ENCODE measurements at places on chromosomes 11 and 22.
A peak's percentile ranks its signal among the peaks of the same experiment; 100 is the strongest.

DNA sequence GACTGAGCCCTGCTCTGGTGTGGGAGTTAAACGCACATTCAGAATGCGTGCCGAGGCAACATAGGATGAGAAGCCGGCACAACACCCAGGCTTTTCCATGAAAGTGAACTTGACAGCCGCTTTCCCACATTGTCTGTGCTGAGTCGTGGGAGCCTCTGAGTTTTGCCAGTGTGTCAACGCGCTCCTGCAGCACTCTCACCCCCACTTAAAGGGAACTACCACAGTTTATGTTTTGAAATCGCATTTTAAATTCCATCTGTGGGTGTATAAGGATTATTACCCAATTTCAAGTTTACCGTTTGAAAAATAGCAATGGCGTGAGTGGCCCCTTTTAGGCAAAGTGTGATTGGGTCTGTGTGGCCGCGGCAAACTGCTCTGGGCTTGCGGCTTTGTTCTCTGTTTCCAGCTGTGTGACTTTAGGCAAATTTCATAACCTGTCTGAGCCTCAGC lies 81.5 kb downstream of the FBLN1 start:
- no peak for DNase-seq

DNA sequence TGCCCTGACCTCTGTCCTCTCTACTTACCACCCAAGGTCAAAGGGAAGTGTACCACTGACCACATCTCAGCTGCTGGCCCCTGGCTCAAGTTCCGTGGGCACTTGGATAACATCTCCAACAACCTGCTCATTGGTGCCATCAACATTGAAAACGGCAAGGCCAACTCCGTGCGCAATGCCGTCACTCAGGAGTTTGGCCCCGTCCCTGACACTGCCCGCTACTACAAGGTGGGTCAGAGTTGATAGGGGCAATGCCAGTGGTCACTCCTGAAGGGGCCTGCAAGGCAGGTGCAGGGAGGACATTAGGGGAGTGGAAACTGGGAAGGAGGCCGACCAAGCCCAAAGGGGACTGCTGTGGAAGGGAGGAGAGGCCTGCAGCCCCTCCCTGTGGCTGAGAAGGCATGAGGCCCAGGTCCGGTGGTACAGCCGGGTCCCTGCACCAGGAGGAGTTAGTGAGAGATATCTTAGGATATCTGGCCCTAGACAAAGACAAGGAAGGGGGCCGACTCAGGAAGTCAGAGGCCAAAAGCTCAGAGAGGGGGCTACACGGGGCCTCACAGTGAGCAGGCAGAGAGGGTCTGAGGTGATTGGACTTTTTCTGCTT lies 17.9 kb downstream of the POLR3H start:
- no peak for DNase-seq

GRCh38 chr11:120448240-120448639 lies 63.3 kb upstream of the GRIK4 start:
- DNase-seq: no peak

DNA sequence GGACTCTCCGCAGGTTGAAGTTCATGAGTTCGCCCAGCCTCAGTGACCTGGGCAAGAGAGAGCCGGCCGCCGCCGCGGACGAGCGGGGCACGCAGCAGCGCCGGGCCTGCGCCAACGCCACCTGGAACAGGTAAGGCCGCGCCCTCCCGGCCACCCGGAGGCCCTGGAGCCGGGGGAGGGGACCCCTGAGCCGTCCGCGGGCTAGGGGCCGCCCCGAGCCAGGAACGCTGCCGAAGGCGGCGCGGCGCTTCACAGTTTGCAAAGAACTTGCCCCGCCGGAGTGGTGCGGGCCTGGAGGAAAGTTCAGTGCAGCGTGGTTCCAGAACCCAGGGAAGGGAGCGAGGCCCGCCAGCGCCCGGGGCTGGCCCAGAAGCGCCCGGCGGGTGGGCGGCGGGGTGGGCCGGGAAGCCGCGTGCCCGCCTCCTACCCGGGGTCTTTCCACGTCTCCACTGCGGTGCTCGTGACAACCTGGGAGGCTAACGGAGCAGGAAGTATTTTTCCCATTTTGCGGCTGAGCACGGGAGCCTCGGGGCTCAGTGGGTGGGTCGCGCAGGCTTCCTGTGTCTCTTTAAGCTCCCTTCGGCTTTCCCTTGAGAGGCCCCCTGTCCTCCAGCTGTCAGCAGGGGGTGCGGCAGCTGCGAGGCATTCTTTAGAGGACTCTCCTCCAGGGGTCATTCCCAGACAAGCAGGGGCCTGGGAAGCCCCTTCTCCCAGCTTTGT lies 635 bp downstream of the PRR5 start:
- peak; percentile 86 for DNase-seq

DNA sequence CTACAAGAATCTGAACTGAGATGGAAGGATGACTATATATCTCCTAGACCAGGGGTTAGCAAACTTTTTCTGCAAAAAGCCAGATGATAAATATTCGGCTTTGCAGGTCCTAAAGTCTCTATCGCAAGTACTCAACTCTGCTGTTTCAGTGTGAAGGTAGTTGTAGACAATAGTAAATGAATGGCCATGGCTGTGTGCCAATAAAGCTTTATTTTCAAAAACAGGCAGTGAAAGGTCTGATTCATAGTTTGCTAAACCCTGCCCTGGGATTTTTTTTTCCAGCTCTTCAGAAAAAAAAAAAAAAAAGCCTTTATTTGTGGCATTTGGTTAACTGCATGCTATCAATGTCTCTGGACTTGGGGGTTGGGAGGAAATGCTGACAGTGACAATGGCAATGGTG lies 37.5 kb downstream of the FAM227A start:
- no peak for DNase-seq

- no peak for DNase-seq
Measured at GRCh38 chr11:64088162-64089026, 52.7 kb downstream of the FLRT1 start.

DNA sequence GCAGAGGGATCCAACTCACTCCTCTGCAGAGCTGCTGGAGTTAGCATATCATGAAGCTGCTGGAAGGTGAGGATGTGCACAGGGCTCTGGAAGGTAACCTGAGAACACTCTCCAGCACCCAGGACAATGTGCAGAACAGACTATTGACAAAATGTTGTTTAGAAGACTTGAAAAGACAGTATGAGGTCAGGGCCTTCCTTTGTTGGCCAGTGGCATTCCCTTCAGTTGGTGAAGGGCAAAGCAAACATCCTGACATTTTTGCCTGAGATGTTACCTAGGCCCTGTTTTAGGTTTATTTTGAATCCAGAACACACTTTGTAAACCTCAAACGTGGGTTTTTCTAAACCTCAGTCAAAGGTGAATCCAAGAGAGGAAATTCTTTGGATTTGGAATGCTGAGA lies 67.8 kb downstream of the DEPDC5 start:
- DNase-seq: no peak

DNA sequence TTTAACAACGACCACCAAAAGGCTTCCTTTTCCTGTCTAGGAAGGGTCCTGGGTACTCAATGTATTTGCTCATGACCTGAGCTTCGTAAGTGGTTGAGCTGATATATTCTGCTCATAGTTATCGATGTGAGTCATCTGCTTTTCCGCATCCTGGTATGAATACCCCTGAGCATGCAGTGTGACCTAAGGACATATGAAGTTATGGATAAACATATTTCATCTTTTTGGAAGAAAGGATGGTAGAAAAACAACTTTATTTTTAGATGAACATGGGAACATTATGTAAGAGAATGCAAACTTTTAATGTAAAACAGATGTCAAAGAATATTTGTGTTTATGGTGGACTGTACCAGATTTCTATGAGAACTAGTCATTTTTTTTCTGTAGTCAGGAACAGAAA lies 28.4 kb downstream of the TRPC6 start:
- peak; percentile 17 for DNase-seq

- DNase-seq: peak; percentile 86
Measured at GRCh38 chr11:67266449-67267187, at the start of gene GRK2. Gene GRK2, plus strand, starts transcription at chr11:67266473. Its CDS starts 227 bp downstream, at chr11:67266700.

- peak; percentile 64 for DNase-seq
Measured at GRCh38 chr11:114098927-114099326, 39.4 kb downstream of the ZBTB16 start.

- peak; percentile 74 for DNase-seq
Measured at GRCh38 chr11:86800076-86800959, at the start of gene PRSS23. Gene PRSS23, plus strand, starts transcription at chr11:86800542. Its CDS starts 7,102 bp downstream, at chr11:86807644.

DNA sequence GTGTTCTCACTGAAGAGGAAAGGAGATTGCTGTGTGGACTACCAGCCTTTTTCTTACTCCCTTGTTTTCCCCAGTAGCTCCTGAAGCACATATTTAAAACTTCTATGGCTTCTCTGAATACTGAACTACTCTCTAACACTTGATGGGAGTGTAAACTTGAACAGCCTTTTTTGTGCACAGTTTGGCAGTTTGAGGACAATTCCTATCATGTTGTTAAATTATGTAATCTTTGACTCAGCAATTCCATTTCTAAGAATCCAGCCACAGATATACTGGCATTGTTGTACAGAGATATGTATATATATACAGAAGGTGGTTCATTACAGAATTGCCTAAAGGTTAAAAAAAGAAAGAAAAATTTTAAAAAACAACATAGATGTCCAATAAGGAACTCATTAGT lies 47.1 kb upstream of the EED start:
- DNase-seq: no peak

DNA sequence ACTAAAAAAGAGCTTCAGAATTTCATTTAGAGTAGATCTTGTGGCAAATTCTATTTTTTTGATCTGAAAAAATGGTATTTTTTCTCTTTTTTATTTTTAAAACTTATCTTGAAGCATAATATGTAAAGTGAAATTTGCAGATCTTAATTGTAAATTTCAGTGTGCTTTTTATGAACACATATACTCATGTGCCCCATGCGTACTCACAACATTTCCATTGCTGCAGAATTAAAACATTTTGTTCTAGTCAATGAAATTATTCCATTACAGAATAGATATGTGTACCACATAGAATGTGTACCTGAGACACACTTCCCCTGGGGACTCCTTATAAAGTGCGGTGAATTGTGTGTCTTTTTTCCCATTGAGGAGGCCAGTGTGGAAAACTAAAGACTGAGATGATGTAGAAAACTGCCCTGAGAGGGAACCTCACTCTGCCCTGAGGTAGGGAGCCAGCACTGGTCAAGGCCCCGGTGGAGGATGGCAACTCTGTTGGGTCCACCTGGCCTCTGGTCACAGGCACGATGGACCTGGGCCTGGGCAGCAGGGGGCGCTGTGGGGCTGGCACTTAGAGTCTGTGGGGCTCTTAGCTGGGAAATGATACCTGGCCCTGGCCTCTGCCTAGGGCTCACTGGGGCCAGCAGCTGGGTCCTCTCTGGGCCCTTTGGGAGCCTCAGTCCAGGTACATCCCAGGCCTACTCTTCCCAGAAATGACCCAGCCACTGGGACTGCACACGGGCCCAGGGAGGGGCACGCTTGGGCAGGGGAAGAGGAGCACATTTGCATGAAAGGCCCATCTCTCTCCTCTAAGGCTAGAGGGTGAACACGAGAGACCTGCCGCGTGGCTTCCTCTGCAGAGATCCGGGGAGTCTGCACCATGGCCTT lies 77.9 kb upstream of the TOP3B start:
- no peak for DNase-seq

- DNase-seq: no peak
Measured at GRCh38 chr11:128594226-128594625, 6.9 kb upstream of the ETS1 start.

- DNase-seq: peak; percentile 79
Measured at GRCh38 chr11:624705-625635, at the start of gene CDHR5. Gene CDHR5, minus strand, starts transcription at chr11:624955. Its CDS starts 53 bp downstream, at chr11:624902.

DNA sequence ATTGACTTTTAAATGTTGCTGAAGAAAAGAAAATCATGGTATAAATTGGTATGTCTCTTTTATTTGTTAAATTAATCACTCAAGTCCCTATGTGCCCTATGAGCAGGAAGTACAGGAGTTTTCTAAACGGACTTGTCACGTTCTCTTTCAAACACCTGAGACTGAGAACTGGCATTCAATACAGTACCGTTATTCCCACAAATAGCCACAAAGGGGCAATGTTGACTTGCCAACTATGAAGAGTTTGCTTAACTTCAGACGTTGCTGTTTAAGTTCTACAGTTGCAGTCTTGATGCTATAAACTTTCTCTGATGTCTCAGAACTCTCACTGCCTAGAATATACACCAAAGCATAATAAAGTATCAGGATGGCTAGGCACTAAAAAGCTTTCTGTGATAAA lies 7.6 kb downstream of the OR56A1 start:
- DNase-seq: peak; percentile 79

DNA sequence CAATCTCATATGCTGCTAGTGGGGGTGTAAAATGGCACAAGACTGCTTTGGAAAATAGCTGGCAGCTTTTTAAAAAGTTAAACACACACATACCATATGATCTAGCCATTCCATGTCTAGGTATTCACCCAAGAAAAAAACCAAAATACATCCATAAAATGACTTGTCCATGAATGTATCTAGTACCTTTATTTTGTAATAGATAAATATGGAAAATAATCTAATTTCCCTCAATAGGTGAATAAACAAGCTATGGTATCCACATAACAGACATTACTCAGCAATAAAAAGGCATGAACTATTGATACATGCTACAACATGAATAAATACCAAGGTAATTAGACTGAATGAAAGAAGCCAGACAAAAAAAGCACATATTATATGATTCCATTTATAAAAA lies 22.9 kb downstream of the RNF141 start:
- DNase-seq: no peak

DNA sequence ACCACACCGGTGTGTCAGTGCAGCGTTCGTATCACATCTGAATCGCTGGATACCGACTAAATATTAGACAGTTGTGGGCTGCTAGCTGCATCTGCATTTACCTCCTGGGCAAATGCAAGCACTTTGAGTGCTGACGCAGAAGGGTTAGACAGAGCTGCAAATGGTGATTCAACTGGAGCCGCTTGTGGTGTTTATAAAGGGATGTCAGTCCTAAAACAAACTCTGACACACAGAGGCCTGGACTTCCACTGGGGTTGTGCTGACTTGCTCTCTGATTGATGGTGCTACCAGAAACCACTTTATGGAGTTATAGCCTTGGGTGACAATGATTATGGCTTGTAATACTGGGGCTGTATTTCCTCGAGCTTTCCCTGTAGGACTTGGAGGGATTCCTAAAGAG lies 374.4 kb downstream of the NTM start:
- no peak for DNase-seq

DNA sequence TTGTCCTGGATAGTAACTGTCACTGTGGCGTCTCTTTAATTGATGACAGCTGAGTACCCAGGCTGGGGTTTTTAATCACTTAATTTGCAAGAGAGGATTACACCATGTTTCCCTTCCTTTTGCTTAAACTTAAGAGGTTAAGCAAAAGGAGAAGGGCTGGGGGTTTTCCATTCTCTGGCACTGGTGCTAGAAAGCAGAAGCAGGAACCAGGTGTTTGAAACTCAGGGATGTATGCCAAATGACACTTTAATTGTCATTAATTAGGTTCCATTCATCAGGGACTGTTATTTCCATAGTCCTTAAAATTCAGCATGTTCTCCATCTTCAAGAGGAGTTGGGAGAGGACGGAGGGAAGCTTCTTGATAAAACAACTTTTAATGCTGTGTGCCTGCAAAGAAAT lies 746.2 kb downstream of the NELL1 start:
- no peak for DNase-seq

Measured in stomach (tissue), 19 donors.